Inflammatory macrophage treated with lipopolysaccharide for 4 hours (primary cell): ENCODE measurements at places on chromosomes 2 and 18.

DNA sequence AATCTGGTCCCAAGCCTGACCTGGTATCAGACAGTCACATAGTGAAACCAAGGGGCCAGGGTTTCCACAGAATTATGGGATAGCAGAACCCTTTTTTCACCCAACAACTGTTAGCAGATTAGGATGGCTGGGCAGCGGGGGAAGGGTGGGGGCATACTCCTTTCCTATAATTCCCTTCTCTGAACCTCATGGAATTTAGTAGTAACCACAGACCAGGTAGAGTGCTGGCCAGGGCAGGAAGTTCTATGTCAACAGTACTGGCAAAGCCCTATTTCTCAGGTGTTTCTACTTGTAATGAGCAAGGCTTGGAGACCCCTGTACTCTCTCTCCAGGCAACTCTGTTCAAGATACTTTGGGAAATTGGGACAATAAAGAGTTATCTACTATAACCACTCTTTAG, 174.6 kb downstream of the THADA start:
- no peak for DNase-seq

- DNase-seq = peak; percentile 37
These were observed 94.0 kb downstream of the AQP4 start for GRCh38 chr18:26771524-26771923.

GRCh38 chr18:7696780-7697179, 129.7 kb downstream of the PTPRM start:
- DNase-seq = no peak

- DNase-seq = no peak
These were observed 30.5 kb upstream of the NEDD4L start for GRCh38 chr18:58013241-58014211.

DNA sequence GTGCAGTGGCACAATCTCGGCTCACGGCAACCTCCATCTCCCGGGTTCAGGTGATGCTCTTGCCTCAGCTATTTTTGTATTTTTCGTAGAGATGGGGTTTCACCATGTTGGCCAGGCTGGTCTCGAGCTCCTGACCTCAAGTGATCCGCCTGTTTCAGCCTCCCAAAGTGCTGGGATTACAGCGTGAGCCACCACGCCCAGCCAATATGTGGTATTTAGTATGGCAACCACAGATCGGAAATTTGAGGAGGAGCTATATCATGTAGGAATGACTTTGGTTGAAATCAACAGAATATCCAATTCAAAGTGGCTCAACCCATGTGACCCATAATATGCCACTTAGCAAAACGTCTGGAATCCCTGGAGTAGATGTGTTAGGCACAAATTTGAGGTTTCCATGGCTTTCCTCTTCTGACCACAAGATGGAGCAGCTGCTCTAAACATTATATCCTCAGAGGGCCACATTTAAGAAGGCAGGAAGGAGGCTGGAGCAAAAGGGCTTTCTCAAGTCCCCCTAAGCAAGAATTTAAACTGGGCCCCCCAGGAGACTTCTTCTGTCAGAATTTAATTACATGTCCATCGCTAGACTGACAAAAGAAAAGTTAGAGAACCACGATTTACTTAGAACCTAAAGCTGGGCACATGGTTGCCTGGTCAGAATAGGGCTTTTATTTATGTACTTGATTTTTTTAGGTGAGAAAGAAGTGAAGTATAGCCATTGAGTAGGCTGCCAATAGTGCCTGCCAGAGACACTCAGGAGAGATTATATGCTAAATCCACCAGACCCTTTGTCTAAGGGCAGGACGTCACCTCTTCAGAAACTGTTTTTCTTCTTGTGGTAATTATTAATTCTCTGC, 49.6 kb upstream of the ITSN2 start:
- peak; percentile 64 for DNase-seq

GRCh38 chr2:189426886-189427285, 14.4 kb upstream of the WDR75 start:
- DNase-seq = no peak

DNA sequence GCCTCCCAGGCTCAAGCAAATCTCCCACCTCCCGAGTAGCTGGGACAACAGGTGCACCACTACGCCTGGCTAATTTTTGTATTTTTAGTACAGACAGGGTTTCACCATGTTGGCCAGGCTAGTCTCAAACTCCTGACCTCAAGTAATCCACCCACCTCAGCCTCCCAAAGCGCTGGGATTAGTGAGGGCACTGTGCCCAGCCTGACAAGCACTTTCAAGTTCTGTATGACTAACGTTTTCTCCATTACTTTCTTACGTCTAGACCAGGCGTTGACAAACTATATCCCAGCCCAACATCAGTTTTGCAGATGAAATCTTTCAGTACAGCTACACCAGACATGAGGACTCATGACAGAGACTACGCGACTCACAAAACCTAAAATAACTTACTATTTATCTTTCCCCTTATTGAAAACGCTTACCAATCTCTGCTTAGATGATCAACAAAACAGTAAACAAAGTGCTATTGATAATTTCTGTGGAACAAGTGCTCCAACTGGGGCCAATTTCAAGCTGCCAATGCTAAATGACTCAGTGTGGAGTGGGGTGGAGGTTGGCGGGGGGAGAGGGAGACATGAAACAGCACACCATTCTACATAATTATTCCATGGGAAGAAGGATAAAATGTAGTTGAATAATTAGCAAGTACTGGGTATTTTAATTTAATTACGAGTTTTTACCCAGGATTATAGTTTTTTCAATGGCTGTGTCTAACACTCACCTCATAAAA, 59.1 kb downstream of the SAP130 start:
- no peak for DNase-seq

- no peak for DNase-seq
These were observed 22.8 kb downstream of the FHL2 start for GRCh38 chr2:105376010-105376409.

DNA sequence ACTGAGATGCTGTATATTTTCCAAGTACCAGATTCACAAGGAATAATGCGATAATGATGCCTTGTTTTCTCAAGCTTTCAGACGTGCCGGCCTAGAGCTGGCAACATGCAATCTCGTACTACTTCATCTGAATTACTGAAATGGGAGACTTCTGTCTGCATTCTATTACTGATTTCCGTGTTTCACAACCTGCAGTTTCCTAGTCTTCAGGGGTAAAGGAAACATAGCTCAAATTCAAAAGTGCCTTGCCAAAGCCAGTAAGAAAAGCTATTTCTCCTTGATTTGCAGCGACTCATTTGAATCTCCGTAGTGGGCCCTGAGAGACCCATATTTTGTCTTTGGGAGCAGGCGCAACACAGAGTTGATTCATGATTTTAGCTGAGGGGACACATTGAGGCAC, 289.0 kb downstream of the CNTNAP5 start:
- DNase-seq = no peak

GRCh38 chr2:213320604-213321003, 36.3 kb downstream of the SPAG16 start:
- DNase-seq = no peak

- DNase-seq = peak; percentile 23
These were observed 20.7 kb upstream of the PLB1 start for GRCh38 chr2:28475088-28475595.

DNA sequence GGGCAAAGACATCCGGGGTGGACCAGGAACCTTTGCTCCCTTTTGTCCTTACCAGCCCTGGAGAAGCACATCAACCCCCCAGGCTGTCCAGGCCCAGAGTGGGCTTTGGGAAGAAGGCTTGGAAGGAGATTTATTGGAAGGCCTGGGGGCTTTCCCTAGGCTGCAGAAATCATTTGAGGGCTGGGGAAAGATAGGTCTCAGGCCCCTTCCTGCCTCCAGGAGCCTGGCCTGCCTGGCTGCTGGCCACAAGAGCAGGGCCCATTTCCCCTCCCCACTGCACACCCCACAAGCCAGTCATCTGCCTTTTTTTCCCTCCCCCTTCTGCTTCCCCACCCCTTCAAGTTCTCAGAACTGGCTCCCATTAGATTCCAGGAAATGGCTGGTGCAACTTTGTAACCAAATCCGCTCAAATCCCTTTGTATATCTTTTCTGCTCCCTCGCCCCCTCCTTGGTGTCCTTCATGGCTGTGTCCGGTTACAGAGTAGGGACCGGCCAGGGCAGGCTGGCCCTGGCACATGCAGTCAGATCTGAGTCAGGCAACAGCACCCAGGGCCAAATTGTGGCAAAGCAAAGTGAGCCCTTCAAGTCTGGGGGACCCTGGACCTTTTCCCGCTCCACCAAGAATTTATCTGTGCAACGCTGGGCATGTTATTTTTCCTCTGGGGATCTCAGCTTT, 20.8 kb upstream of the TNP1 start:
- no peak for DNase-seq

DNA sequence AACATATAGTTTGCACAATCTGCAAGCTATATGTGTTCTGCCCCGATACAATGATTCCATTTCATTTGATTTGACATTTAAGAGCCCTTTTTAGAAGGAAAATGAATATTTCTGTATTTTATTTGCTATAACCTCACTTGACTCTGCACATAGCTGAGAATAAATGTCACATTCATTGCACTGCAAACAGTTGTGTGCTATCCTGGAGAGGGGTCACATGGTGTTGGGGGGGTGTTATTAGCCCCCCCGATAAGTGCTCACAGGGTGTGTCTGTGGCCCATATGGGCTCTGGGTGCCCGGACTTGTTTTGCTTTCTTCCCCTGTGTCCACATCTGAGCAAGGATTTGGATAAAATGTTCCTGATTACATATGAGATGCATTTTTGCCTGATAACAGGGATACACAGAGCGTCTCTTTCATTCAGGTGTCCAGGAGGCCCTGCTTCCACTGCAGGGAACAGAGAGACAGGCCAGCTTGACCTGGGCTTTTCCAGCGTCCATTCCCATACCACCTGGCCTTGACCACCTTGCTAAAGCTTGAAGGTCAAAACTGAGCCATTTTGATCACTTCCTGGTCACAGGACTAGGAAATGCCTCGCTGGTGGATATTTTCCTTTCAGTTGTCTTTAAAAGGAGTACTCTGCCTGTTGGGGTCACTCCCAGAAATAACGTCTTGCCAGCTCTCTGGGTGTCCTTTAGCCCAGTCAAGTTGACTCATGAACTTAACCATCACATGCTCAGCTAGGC, 38.4 kb upstream of the ID2 start:
- DNase-seq = peak; percentile 25

DNA sequence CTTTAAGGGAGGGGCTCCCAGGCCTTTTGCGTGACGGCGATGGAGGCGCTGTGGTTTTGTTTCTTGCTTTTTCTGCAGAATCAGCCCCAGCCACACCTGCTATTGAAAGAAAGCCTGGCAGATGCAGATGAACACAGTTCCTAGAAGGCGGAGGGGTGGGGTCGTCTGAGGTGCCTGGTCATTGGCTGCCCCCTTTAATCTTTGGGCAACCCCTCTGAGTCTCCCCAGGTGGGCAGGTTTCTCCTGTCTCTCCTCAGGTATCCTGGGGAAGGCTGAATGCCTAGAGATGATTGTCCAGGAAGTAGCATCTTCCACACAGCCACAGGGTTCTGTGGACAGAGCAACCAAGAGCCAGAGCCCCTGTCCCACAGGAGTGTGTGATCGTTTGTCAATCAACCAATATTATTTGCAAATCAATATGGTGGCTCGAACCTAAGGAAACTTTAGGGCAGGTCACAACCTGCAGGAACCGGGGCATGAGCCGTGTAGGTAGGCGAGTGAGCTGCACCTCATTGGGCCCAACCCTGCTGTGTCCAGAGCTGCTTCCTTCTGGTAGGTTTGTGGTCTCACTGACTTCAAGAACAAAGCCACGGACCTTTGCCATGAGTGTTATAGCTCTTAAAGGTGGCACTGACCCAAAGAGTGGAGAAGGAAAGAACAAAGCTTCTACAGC, 104.3 kb downstream of the NDUFA10 start:
- no peak for DNase-seq

DNA sequence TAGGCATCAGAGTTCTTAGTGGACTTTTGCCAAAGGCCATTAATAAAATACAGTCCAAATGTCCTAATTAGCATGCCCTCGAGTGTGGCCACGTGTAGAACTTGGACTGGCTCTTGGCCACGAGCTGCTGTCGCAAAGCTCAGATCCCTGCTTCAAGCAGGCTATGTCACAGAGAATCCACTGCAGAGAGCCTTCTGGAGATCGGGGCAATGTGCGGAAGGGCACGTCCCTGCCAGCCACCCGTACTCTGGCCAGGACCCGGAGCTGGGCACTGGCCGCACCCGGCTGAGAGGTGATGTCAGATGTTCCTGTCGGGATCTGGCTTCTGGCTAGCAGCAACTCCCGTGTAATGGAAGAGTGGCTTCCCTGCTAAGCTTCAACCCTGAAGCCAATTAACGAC, 432.7 kb upstream of the ID2 start:
- DNase-seq = no peak

- DNase-seq = no peak
These were observed 260.8 kb downstream of the CBLN2 start for GRCh38 chr18:72283148-72283925.

GRCh38 chr2:84451579-84451978, 7.5 kb downstream of the SUCLG1 start:
- no peak for DNase-seq

- DNase-seq = peak; percentile 87
These were observed 50.8 kb upstream of the UGP2 start for GRCh38 chr2:63790906-63791305.

DNA sequence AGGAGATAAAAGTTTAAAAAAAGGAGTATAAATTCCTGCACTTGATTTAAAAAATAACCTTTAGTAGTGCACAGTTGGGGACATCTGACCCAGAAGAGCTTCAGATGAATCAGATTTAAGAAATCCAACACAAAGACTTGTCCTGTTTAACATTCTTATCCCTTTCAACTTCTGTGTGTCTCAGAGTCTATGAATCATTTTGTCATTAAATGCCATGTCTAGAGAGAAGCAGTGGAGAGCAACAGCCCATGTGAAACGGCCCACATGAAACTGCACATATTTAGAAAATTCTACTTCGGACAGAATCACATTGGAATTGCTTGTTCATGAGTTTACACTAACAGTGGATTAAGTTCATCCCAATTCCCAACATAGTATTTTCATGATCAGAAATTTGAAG, 278.6 kb downstream of the SLC8A1 start:
- DNase-seq = no peak

DNA sequence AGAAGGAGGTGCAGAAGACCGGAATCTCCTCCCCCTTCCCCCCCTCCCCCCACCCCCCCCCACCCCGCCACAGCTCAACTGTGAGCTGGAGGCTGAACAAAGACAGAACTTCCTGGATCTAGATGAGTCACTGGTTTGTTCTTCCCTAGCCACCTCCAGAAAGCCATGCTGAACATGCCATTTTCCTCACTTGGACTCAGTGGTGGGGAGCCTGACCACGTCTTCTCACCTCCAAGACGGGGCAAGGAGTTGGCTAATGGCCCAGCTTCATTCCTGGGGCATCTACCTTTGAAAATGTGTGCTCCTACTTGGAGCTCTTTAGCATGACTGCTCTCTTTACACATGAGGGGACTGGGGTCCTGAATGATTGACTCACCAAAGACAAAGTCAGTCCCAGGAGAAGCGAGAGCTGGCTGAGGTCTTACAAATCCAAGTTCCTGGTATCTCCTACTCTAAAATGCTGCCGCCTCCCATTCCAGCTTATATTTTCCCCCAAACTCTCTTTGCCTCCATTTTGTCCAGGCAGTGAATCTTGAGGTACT, 22.6 kb upstream of the FZD5 start:
- DNase-seq = peak; percentile 59

DNA sequence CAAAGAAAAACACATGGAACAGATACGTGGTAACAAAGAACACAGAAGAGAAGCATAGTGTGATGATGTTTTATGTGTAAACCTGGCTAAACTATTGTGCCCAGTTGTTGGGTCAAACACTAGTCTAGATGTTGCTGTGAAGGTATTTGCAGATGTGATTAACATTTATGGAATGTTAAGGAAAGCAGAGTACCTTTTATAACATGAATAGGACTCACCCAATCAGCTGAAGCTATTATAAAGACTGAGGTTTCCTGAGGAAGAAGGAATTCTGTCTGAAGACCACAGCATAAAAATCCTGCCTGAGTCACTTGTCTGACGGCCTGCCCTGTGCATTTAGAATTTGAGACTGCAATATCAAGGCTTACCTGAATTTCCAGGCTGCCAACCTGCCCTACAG, 253.1 kb downstream of the DYM start:
- DNase-seq = no peak
